Activated CD4-positive, CD25-positive, alpha-beta regulatory T cell treated with anti-CD3 and anti-CD28 coated beads, Interleukin-2, amount 50 U/mL, for 24 hours (primary cell): ENCODE measurements at places on chromosomes 1 and 21.

DNA sequence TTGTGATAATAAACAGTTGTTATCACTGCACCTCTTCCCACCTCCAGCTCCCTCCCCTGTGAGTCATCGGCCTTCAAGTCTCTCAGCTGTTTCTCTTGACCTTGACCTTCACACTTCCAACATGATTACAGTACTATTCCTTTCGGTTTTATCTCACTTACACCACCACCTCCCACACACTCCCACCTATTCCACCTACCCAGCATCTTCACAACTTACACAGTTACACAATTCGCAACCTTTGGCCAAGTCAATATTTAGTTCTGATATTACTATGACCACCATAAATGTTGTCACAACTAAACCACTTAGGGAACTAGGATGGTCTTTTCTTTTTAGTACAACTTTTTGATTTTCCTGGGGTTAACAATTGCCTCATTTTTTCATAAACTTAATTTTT is 60.2 kb downstream of the RIPK4 start:
- ATAC-seq, result no peak

GRCh38 chr1:216688127-216688657 is 35.0 kb downstream of the ESRRG start:
- no peak for ATAC-seq

- no peak for ATAC-seq
These were observed 35.4 kb upstream of the EIF4G3 start for GRCh38 chr1:21212126-21212525.

GRCh38 chr1:19921310-19921709 is 2.1 kb downstream of the PLA2G2E start:
- ATAC-seq, result no peak

- no peak for ATAC-seq
These were observed 4.2 kb downstream of the CSTB start for GRCh38 chr21:43771698-43772424.
